Cortex of kidney (tissue), 1 donor: ENCODE measurements at places on chromosomes 12 and 14.

DNA sequence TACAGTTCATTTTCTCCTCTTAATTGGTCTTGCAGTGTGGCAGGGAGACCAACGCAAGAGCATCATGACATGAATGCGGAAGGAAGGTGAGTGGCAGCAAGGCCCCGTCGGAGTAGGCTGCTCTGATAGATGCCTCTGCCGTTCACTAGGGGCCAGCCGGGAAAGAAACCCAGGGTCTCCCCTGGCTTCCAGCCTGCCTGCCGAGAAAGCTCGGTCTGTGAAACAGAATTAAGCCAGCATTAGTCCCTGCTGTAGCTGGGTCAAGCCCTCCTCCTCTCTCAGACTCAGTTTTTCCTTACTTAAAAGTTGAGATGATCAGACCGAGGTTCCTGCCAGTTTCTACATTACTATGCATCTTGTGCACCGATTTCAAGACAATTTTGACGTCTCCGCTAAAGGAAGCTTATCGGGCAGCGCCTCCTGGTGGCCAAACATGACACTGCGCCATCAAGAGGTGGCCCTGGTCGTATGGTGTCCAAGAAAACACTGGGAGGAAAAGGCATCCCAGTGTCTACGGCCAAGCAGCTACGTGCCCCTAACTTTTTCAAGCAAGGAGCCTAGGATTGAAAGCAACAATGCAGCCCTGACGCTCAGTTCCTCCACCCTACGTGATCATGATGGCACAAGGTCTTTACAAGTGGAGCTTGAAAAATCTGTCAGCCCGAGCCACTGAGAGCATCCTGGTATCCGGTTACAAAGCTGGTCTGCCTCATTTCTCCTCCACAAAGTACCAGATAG lies 131.6 kb downstream of the KSR2 start:
- no peak for DNase-seq

GRCh38 chr12:68739891-68740290 lies 6.1 kb upstream of the SLC35E3 start:
- DNase-seq: no peak

- DNase-seq: no peak
Measured at GRCh38 chr14:100828031-100828769, 2.3 kb downstream of the MEG3 start.

DNA sequence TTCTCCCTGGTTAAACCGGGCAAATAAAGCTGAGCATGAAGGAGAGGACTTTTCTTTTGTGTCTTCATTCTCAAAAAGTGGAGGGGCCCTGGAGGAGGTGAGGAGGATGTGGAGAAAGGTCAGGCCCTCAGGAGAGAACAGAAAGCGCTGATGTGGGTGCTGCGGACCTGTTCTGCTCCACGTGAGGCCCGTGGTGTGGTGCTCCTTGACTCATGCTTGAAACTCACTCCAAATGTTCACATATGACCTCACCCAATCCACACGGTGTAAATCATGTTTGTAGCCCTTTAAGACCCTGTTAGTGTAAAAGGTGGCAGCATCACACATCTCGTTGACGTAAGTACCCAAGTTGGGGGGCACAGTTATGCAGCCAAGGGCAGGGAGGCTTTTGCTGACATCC lies 126.2 kb downstream of the FOXN3 start:
- DNase-seq: no peak

GRCh38 chr12:132501204-132501940 lies 11.4 kb downstream of the FBRSL1 start:
- no peak for DNase-seq

DNA sequence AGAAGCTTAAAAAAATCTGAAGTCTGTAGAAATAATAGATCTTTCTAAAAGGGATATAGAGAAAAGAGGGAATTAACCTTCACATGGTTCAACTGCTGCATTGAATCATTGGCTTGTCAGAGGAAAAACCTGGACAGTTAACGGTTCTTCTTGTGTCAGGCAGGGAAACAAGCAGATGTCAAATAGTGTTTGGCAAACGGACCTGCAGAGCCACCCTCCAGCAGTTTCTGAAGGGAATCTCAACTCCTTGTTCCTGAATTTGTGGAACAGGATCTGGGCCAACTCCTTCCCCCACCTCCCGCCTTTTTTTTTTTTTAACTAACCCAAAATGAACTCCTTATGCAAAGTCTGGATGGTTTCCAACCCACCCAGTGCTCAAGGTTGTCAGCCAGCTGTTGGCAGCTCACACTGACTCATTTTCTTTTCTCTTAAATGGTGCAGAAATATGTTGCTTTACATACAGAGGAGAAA lies 187.3 kb downstream of the CAND1 start:
- DNase-seq: no peak

GRCh38 chr14:71108398-71109119 lies 201.3 kb downstream of the PCNX1 start:
- DNase-seq: no peak

- no peak for DNase-seq
Measured at GRCh38 chr12:25712169-25712568, 159.1 kb upstream of the LMNTD1 start.

- DNase-seq: no peak
Measured at GRCh38 chr12:1465990-1466389, 128.4 kb downstream of the FBXL14 start.

GRCh38 chr12:65495233-65495632 lies 216.8 kb downstream of the MSRB3 start:
- no peak for DNase-seq

- no peak for DNase-seq
Measured at GRCh38 chr12:57181561-57182155, 34.2 kb upstream of the LRP1-AS start.

- no peak for DNase-seq
Measured at GRCh38 chr12:121709478-121709961, 3.0 kb upstream of the TMEM120B start.

GRCh38 chr14:79419571-79420327 lies 791.6 kb downstream of the DIO2 start:
- DNase-seq: no peak

DNA sequence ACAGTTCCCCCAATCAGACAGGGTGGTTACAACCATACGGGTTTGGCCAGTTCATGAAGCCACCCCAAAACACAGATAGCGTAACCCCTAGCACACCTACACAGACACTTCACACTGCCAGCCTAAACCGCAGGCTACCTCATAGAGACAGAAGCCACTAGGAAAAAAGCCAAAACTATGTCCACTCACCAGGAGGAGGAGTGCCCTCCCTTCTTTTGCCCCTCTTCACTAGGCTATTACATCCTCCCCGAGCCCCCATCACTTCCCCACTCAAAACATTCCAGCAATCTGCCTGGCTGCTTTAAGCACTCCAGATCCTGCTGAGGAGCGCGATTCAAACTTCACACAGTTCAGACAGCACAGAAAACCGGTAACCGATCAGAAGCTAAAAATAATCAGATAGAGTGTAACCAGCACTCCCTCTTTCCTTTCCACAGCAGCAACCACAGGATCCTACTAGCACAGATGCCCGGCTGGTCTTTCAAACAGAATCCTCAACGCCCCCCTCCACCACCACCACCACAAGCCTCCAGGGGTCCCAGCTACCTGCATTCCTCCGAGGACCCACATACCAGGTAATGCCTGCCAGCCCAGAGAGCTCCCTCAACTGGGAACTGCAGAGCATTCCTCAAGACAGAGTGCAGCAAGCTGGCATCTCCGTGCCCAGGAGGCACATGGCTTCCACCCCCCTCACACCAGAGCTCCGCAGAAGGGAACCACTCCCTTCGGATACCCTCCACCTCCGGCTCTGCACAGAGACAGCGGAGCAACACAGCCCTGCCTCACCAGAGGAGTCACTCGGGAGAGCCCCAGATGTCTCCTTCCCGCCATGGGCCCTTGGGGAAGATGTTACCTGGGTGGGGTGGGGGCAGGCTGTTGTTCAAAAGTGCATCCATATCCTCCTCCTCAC lies 1.5 kb downstream of the CHD4 start:
- no peak for DNase-seq

GRCh38 chr12:22275843-22276242 lies 58.7 kb downstream of the ST8SIA1 start:
- DNase-seq: no peak

DNA sequence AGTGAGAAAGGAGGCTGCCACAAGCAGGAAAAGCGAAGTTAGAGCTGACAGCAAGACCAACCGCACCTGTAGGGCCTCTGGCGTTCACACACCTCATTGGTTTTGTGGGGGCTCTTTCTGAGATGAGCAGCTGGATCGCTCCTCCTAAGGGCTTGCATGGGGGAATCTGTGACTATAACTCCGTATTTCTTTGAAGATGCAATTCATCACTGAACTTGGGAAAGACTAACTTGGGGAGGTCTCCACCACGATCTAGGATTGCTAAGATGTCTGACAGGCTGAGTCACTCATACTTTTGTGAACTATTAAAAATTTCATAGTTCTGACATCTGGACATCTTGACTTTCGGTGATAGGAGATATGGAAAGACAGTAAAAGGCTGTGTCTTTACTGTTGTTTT lies 173.6 kb downstream of the ETV6 start:
- no peak for DNase-seq

GRCh38 chr12:96099986-96100385 lies 64.6 kb upstream of the LTA4H start:
- DNase-seq: no peak

DNA sequence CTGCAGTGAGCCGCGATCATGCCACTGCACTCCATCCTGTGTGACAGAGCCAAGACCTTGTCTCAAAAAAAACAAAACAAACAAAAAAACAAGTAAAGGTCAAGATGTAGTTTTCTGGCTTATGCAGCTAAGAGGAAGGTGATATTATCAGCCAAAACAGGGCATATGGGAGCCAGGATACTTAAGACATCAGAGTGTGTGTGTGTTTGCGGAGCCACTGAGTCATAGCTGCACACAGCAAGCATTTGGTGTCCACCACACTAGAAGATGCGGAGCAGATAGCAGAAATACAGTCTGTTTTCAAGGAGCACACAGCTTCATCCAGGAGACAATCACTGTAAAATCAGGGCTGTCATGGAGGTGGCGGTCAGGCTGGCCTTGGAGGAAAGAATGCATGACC lies 72.6 kb upstream of the REP15 start:
- DNase-seq: no peak

DNA sequence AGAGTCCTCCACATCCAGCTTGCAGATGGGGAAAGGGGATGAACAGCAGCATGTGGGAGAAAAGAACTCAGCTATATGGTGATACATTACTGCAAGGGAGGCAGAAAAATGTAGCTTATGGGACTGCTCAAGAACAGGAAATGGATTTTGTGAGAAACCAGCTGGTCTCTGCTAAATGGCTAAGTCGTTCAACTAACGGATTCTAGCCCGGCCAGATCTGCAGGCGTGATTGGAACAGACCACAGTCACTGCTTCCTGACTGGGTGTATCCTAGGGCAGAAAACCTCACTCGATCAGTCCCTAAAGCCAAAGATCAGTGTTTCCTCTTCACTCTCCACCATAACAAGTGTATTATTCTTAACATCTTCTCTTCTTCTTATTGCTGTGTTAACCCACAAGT lies 8.1 kb upstream of the PTGDR start:
- DNase-seq: no peak

GRCh38 chr12:131860472-131861260 lies 32.5 kb downstream of the MMP17 start:
- no peak for DNase-seq

GRCh38 chr14:20714593-20715250 lies 26.2 kb downstream of the ANG start:
- no peak for DNase-seq

GRCh38 chr12:66304296-66304900 lies 2.1 kb downstream of the HELB start:
- no peak for DNase-seq

- no peak for DNase-seq
Measured at GRCh38 chr12:121812320-121812871, 8.6 kb downstream of the SETD1B start.

DNA sequence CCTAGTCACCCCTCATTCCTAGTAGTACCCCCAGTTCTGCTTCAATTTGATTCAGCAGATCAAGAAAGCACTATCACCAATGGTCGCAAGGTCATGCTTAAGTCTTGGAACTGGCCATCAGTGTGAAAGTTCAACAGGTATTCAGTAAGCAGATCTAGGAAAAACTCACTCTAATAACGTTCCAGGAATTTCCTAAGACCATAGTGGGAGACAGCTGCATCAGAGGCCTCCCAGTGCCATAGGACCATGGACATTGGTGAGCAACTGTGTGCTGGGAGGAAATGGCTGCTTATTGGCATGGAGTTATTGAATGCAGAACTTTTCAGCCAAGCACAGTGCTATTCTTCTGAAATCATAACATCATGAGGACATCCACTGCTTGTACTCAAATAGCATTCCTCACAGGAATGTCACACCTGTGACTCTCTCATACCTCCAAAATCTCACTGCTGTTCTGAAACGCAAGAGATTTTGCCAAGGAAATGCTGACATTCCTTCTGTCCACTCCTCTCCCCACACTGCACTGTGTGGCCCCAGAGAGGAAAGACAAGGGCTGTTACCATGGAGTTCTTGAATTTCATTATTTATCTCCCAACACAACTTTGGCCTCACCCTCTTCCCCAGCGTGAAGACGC lies 30.9 kb upstream of the MDM2 start:
- no peak for DNase-seq

- DNase-seq: no peak
Measured at GRCh38 chr12:49683599-49684309, 23.5 kb downstream of the FMNL3 start.

GRCh38 chr12:16955083-16955657 lies 349.2 kb upstream of the LMO3 start:
- no peak for DNase-seq

GRCh38 chr14:75876530-75876929 lies 105.3 kb downstream of the TGFB3 start:
- DNase-seq: no peak

GRCh38 chr12:69575346-69575745 lies 9.9 kb upstream of the CCT2 start:
- DNase-seq: no peak
